ENCODE measurements at places on chromosomes 2 and 18. TPM values are rescaled to one million over a fixed set of nuclear protein-coding genes. Genes with fewer than 3 reads are reported as not detected.

GRCh38 chr2:121088251-121089165, 196.5 kb downstream of the TFCP2L1 start:
- DNase-seq: no peak

GRCh38 chr2:237198164-237198855, 112.6 kb downstream of the COPS8 start:
- no peak for DNase-seq

DNA sequence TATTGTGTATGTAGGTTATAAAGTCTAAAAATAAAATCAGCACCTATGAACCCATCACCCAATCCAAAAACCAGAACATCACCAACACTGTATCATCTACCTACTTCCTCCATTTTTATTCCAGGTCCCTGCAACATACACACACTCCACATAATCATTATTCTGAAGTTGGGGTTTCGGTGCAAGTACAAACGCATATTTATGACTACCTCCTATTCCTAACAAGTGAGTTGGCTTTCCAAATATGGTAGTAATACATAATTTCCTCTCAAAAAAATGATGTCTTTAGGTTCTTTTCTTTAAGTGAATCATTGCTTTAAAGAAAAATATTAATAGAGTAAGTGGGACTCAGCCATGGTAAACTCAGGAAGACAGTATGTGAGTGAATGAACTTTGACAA, 3.3 kb downstream of the ACVR1 start:
- no peak for DNase-seq

The CXCR1 gene
- total RNA-seq: not detected

The TTN gene
- 1.2 TPM for total RNA-seq

The HOXD12 gene
- not detected for total RNA-seq

Measured in activated CD4-positive, alpha-beta memory T cell treated with anti-CD3 and anti-CD28 coated beads for 36 hours (primary cell).